ENCODE measurements at places on chromosomes 11 and 22.

DNA sequence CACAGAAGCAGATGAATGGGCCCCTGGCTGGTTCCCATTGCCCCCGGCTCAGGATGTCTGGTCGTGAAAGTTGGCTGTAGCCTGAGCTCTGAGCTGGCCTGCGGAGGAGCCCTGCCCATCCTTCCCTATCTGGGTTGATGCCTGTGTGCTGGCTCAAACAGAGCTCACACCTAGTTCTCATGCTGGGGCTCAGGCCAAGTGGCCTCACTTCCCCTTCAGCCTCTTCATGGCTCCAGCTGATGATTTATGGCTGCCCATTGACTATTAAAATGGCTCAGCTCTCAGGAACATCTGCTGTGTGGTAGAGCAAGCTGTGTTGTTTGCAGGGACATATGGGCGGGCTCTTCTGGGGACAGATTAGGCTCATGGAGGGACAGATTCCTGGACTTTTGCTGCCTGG is 64.7 kb downstream of the ADAMTS15 start:
- DNase-seq, result no peak

GRCh38 chr11:11382858-11383532 is 29.9 kb upstream of the CSNK2A3 start:
- no peak for DNase-seq

DNA sequence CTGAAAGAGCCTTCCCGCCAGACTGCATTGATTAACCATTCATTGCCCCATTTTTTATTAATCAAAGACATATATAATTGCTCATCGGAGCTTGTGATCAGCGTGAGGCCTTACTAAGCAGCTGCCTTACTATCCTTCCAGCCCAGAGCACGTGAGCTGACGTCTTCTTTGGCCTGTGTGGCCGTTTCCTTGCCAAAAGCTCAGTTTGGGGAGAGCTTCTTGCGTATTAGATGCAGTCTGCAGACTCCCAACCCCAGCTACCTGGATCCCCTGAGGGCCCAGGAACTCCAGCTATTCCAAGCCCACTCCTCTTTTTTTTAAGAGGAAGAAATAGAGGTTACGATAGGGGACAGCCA is 784 bp upstream of the SLC43A3 start:
- DNase-seq, result no peak

GRCh38 chr11:110028921-110029320 is 64.3 kb upstream of the ZC3H12C start:
- DNase-seq, result no peak

DNA sequence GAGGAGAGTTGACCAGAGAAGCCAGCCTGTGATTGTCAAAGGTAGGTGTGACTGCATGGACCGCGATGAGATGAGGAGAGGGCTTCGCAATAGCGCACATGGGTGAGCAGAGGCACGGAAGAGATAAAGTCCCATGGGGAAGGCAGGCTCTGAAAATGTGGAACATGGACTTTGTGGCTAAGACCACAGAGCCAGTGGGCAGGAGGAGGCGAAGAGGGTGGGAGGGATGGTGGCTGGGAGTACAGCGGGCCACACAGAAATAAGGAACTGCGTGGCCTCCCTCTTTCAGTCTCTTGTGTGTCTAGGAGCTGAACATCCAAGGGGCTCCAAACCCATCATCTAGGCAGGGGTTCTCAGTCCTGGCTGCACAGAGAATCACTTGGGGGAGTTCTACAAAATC is 98.6 kb downstream of the TENM4 start:
- DNase-seq, result no peak

- DNase-seq, result peak; percentile 10
These were observed 13.6 kb downstream of the MUC2 start for GRCh38 chr11:1087961-1088926.

DNA sequence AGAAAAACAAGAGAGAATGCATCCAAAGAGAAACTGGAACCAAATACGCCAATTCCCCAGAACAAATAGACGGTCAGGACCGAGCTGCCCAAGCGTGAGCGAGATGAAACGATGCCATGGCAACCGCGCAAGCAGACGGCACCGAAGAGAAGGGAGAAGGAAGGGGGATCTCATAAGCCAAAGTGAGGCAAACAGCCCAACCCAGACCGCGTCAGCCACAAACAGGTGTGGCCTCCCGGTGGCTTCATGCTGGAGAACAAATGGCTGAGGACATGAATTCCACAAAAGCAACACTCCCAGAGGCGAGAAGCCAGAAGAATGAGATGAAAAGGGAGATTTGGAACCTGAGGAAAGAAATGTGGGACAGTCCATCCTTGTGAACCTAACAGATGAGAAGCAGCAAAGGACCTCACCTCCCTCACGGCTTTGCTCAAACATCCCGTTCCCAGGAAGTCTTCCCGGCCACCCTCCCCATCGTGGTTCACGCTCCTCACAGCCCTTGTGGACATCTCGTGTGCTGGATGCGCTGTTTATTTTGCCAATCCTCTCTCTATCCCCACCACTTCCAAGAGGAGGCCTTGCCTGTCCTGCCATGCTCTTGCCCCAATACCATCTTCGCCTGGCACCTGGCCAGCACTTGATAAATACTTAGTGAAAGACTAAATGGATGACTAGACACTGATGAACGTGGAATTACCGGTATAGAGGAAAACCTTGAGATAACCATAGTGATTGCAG is 89.1 kb upstream of the RTL6 start:
- DNase-seq, result no peak

DNA sequence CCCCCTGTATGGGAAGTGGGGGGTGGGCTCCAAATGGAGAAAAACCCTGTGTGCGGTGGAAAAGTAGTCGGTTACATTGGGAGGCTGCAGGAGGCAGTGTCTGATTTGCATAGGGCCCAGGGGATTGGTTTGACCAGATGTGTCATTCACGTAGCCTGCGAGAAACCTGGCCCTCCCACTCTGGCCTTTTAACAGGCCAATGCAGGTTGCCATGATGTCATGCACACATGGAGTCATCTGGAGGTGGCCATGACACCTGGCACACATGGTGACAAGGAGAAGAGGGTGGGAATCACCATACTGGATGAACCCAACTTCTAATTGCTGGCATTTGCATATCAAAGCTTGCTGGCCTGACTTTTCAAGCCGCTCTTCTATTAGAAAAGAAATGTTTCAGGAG is 50.6 kb downstream of the FAM181B start:
- DNase-seq, result no peak

GRCh38 chr22:31091106-31091975 is 10.2 kb downstream of the SMTN start:
- no peak for DNase-seq

DNA sequence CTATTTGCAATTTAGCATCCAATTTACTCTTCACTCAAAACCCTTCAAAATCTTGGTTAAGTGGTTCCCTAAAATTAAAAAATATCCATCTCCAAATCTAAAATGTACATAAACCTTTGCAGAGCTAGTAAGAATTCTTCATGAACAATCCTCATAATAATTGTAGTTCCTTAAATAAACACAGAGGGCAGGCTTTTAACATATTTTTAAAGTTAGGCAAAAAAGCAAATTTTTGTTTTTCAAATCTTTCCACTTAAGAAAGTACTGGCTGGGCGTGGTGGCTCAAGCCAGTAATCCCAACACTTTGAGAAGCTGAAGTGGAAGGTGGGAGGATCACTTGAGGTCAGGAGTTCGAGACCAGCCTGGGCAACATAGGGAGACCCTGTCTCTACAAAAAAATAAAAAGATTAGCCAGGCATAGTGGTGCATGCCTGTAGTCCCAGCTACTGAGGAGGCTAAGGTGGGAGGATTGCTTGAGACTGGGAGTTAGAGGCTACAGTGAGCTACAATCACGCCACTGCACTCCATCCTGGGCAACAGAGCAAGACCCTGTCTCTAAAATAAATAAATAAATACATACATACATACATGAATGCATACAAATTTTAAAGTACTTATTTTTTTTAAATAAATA is 25.1 kb upstream of the PLAAT3 start:
- DNase-seq, result no peak

DNA sequence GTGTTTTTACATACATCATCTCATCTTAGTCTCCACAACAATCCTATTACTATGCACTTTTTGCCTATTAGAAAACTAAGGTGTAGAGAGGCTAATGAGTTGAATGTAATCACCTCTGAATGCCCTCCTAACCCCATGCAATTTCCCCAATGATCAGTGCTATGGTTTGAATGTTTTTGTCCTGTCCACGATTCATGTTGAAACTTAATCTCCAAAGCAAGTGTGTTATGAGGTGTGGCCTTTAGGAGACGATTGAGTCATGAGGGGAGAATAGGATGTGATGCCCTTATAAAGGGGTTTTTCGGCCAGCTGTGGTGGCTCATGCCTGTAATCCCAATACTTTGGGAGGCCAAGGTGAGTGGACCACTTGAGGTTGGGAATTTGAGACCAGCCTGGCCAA is 2.0 kb upstream of the CCDC73 start:
- no peak for DNase-seq

DNA sequence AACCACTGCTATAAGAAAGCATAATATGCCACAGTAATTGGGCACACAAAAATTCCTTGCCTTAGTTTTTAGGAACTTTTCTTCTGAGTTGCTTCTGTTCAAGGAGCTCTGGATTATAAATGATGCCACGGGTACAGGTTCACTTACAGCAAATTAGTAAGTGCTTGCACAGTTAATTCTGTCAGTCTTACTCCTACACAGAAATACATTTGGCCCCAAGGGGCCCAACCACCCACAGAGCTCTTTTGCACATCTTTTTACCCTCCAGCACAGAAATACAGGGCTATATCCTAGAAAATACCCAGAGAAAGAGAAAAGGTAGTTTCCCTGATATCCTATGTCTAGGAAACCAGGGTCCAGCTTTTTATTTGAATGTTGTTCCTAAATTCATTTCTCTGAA is 86.6 kb upstream of the CHRM4 start:
- DNase-seq, result no peak

DNA sequence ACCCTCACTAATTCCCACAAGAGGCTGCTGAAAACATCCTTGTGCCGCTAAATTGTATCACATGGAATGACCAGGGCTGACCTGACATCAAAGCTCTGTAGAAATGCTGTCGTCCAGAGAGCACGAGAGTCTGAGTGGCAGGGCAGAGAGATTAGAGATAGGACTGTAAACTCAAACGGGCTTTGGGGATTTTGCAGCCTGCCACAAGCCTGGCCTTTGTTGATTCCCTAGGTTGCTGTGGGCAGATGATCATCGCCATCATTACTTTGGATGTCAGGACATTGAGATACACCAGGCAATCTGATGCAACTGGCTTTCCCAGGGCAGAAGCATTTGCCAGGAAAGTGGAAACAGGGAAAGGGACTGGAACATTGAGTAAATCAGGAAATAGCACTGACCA is 131.6 kb downstream of the ETS1 start:
- DNase-seq, result no peak
